Progenitor cell of endocrine pancreas (in vitro differentiated cells): ENCODE measurements at places on chromosomes 2 and 18.

GRCh38 chr18:41922176-41922575, 32.9 kb upstream of the PIK3C3 start:
- no peak overlapping the region for H3K4me3 ChIP-seq
- no peak overlapping the region for H3K27ac ChIP-seq
- no peaks in the 10 kb centered on the region for H3K36me3 ChIP-seq
- H3K27me3 ChIP-seq = no peaks in the 10 kb centered on the region
- DNase-seq = no peak

DNA sequence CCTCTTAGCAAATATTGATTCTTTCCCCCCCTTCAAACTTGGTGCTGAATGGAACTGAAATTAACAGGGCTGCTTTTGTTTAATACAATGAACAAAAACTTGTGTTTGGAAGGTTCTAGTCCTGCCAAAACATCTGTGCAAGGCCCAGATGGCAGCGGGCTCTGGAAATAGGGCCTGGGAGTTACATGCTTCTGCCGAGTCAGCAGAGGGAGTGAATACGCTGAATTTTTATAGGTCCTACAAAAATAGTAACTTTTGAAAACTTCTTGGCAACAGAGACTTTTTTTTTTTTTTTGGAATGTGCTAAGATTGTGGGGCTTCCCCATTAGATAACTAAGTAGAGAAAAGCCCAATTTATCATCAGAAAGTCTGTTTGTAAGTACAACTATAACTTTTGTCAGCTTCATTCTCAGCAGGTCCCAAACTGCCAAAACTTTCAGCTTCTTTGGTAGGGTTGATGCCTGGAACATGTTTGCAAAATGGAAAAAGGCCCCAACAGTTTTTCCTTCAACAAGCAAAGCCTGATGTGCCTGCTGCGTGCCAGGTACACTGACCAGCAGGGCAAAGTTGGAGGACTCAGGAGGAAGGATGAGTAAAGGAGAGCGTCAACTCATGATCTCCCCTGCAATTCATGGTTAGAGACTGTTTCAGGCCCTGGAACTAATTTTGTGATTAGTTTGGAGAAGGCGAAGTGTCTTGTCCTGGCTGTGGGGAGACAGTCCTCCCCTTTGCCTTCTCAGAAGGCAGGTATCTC, 45.1 kb upstream of the HDAC4 start:
- peaks cover 8% of the 10 kb centered on the region for H3K4me1 ChIP-seq
- no peak for DNase-seq
- peak overlapping the region; percentile 19 for H3K27ac ChIP-seq
- H3K36me3 ChIP-seq = peaks cover 1% of the 10 kb centered on the region
- no peak overlapping the region for H3K4me3 ChIP-seq

- peaks cover 30% of the 10 kb centered on the region for H3K4me1 ChIP-seq
- H3K4me3 ChIP-seq = no peak overlapping the region
- peak overlapping the region; percentile 87 for H3K27ac ChIP-seq
- H3K27me3 ChIP-seq = no peaks in the 10 kb centered on the region
- no peak for DNase-seq
Observed at GRCh38 chr2:191319186-191319585, 74.0 kb downstream of the MYO1B start.

GRCh38 chr2:187003611-187004010, 154.6 kb upstream of the ZSWIM2 start:
- no peaks in the 10 kb centered on the region for H3K27me3 ChIP-seq
- H3K27ac ChIP-seq = no peak overlapping the region
- DNase-seq = no peak
- no peaks in the 10 kb centered on the region for H3K36me3 ChIP-seq

- no peak overlapping the region for H3K4me3 ChIP-seq
- no peak overlapping the region for H3K27ac ChIP-seq
- no peaks in the 10 kb centered on the region for H3K36me3 ChIP-seq
Observed at GRCh38 chr2:236545248-236545658, 24.4 kb upstream of the ACKR3 start.

DNA sequence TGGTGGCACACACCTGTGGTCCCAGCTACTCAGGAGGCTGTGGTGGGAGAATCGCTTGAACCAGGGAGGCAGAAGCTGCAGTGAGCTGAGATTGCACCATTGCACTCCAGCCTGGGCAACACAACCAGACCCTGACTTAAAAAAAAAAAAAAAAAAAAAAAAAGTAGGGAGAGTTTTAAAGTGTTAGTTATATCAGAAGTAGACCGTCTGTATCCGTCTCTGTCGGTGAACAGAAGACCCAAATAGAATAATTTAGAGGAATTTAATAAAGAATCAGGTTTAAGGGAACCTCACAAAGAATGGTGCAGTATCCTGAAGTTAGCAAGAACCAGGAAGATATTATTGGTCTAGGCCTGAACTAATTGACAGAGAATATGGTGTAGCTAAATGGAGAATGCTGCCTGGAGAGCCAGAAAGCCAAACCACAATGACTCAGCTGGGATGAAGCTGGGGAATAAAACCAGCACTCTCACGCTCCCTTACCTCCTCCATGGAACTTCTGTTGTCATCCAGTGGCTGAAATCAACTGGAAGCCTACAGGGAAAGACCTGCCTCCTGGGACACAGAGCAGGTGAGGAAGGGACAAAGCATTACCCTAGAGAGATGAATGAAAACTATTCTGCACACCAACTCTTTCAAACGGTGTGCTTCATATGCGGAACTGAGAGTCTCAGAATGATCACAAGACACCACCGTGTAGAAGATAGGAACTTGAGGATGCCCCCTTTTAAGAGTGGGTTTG, 39.1 kb upstream of the PLEKHM3 start:
- no peak for DNase-seq
- H3K4me1 ChIP-seq = no peaks in the 10 kb centered on the region
- H3K4me3 ChIP-seq = no peak overlapping the region
- no peaks in the 10 kb centered on the region for H3K36me3 ChIP-seq
- H3K27me3 ChIP-seq = peaks cover 6% of the 10 kb centered on the region
- no peak overlapping the region for H3K27ac ChIP-seq

DNA sequence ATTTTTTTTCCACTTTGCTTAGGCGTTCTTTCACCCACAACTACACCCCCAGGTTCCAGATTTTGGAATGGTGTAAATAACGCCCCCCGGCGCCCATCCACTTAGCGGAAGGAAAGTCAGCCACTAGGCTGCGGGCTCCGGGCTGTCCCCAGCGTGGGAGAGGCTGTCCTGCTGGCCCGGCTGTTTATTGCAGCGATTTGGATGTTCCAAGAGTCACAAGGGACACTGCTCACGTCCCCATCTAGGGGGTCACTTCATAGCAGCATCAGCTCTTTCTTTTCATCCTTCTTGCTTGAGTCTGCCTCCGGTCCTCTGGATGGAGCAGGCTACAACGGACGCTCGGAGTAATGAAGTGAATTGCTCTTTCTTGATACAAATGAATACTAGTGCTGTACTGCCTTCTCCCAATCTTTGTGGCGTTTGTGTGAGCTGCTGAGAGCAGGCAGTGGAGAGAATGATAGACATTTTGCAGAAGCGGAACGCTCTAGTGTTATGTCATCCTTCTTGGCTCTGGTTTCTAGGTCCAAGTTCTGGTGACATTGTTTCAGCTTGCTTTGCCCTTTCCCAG, 50.7 kb upstream of the PAIP2B start:
- DNase-seq = peak; percentile 32
- H3K4me3 ChIP-seq = peak overlapping the region; percentile 62
- peaks cover 83% of the 10 kb centered on the region for H3K27me3 ChIP-seq
- peaks cover 2% of the 10 kb centered on the region for H3K36me3 ChIP-seq
- peaks cover 4% of the 10 kb centered on the region for H3K4me1 ChIP-seq

DNA sequence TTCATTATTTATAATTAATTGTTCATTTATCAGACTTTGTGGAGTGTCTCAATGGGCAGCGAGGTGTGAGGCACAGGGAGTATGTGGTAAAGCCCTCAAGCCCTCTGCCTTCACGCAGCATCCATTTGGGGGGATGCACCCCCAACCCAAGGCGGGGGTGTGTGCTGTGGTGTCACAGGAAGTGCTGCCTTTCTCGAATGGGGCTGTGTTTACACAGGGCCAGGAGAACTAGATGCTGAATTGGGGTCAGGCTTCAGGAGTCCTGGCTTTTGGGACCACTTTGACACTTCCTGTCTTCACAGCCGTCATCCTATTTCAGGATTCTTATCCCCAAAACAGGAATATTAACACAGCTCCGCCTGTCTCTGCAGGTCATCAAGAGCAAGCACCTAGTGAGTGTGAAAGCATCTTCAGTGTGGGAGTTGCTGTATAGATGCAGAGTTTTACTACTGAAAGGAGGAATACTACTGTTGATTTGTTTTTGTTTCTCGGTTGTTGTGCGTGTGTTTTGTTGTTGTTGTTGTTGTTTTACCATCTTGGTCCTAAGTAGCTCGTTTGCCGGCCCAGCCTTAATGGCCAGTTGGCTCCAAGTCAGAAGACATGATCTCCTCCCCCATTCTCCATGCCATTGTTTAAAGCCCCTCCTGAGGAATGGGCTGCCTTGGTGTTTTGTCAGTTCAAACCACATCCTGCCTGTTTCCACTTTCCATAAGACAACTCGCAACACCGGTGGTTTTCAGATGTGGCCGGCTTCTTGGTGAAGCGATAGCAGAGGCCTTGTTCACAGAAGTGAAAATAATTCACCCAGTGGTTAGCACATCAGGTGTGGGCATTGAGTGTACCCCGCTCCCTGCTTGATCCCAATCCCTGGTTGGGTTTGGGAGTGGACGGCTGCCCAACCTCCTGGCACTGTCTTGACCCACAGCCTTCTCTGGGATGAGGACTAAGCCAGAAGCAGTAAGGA, 221.3 kb downstream of the BCL2 start:
- H3K27ac ChIP-seq = no peak overlapping the region
- no peaks in the 10 kb centered on the region for H3K36me3 ChIP-seq
- no peak overlapping the region for H3K4me3 ChIP-seq
- H3K27me3 ChIP-seq = peaks cover 3% of the 10 kb centered on the region
- DNase-seq = no peak

- no peak overlapping the region for H3K4me3 ChIP-seq
- no peaks in the 10 kb centered on the region for H3K4me1 ChIP-seq
- H3K36me3 ChIP-seq = no peaks in the 10 kb centered on the region
- H3K27me3 ChIP-seq = peaks cover 2% of the 10 kb centered on the region
Observed at GRCh38 chr2:54757500-54757899, 34.0 kb downstream of the EML6 start.

- no peak overlapping the region for H3K4me3 ChIP-seq
- peak overlapping the region; percentile 1 for H3K27ac ChIP-seq
Observed at GRCh38 chr18:58194028-58194427, 150.0 kb downstream of the NEDD4L start.

DNA sequence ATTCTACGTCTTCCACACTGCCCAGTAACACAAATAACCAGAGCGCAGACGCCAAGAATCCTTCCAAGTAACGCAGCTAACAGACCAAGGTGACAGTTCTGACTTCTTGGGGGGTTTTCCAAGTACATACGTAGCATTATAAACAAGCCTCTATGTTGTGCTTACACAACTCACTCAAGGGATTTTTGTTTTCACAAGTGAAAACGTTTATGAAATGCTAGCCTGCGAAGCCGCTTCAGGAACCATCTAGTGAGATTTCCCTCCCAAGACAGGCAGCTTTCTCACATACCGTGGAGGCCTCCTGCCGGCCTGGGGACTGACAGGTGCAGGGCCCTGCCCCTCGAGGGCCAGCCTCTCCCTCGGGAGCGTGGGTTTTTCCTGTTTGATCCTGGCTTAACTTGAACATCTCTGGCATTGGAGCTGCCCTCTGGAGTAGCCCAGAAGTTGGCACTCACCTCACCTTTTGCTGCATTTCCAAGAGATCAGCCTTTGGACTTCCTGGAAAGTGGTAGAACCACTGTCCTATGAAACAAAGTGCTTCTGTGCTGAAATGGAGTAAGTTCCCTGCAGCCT, 151.1 kb downstream of the MBP start:
- no peak for DNase-seq
- H3K27ac ChIP-seq = no peak overlapping the region

GRCh38 chr2:102837626-102838198, 75.9 kb downstream of the TMEM182 start:
- H3K27ac ChIP-seq = no peak overlapping the region
- DNase-seq = no peak
- H3K4me1 ChIP-seq = peaks cover 2% of the 10 kb centered on the region
- no peaks in the 10 kb centered on the region for H3K27me3 ChIP-seq
- H3K4me3 ChIP-seq = no peak overlapping the region

DNA sequence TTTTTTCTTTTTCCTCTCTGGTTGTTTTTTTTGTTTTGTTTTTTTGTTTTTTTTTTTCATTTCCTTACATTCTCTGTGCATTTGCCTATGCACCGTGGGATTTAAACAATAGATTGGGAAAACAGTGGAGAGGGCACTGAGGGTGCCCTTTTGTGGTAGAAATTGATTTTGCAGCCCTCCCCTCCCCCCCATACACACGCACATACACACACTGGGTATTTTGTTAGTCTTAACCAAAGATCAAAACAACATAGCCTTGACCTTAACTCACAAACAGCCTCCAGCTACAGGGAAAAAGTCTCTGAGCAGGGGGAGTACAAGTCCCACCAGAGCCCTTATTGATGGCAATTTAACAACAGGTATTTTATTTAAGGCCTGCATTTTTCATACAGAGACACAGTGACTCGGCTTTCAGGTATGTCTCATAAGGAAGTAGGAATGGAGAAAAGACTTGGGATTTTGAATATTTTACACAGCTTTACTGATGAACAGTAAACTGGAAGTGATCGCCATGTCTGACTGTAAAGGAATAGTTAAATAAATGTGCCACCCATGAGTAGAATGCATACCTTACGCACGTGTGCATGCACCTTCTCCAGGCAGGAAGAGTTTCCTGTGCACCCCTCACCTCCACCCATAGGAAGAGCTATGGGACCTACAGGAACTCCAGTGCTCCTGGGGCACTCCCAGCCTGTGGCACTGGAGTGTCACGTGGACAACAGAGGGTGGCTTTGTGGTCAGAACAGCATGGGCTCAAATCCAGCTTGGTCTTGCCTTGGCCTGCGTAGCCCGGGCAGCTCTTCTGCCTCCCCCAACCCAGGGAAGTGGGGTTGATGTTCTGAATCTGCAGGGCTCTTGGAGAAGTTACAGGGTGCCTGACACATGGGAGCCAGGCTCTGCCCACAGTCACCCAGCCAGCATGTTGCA, 266.4 kb downstream of the ANAPC1 start:
- H3K27me3 ChIP-seq = peaks cover 8% of the 10 kb centered on the region

DNA sequence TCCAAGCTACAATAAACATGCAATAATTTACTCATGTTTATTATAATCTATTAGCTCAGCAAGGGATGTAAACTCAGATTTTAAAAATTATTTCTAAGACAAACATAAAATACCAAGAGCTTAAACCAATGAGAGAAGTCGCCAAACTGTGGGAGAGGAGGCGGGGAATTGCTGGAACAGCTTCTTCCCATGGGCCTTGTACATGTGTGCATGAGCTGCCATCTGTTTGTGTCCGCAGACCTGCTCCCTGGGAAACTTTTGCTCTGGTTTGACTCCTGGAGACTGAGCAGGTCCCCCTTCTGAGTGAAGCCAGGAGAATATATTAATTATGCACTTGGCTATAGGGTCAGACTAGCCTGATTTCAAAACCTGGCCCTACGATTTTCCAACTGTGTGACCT, 655.9 kb upstream of the SOX11 start:
- DNase-seq = no peak
- no peak overlapping the region for H3K27ac ChIP-seq

DNA sequence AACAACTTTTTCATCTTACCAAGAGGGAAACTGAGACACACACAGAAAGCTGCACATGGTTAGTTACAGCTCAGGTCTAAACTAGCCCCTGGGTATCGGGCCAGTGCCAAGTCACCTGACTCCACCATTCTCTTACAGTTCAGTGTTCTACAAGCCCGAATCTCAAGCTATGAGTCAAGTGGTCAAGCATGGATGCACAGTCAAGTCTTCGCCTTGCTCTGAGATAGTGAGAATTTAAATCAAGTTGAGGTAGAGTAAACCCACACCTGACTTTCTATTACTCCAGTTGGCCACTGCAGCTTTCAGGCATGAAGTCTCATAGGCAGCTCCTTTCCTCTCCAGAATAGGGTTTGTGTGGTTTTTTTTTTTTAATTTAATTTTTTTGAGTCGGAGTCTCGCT, 34.5 kb upstream of the ARL5A start:
- H3K4me3 ChIP-seq = no peak overlapping the region
- no peaks in the 10 kb centered on the region for H3K27me3 ChIP-seq
- no peak for DNase-seq
- H3K36me3 ChIP-seq = no peaks in the 10 kb centered on the region
- H3K27ac ChIP-seq = no peak overlapping the region
- H3K4me1 ChIP-seq = no peaks in the 10 kb centered on the region
